ENCODE measurements at places on chromosomes 1 and 21.
A peak's percentile ranks its signal among the peaks of the same experiment; 100 is the strongest.

GRCh38 chr1:39564941-39565340 lies 11.6 kb downstream of the PABPC4 start:
- DNase-seq: no peak

DNA sequence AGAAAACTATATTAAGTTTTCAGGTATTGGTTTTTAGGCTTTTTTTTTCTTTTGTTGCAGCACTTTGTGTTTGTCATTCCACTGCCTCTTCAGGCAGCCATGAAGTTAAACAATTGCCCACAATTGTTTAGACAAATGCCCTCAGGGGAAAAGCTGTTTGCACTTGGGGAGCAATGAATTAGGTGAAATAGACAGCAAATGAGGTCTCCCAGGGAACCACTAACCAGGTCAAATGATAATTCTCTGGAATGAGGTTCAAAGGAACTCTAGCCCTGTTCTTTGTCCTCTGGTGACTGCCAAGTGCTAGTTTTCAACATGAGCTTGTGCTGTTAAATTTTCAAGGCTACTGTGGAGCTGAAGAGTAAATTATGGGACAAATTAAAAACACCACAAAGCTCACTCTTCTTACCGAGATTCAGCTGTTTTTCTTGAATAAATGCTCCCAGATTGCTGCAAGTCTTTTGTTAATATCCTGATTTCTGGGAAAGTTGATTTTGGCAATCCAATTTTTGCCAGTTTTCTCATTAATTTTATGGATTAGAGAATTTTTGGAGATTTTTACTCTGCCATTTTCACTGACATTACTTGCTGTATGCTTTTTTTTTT lies 15.1 kb upstream of the MAB21L3 start:
- DNase-seq: no peak

DNA sequence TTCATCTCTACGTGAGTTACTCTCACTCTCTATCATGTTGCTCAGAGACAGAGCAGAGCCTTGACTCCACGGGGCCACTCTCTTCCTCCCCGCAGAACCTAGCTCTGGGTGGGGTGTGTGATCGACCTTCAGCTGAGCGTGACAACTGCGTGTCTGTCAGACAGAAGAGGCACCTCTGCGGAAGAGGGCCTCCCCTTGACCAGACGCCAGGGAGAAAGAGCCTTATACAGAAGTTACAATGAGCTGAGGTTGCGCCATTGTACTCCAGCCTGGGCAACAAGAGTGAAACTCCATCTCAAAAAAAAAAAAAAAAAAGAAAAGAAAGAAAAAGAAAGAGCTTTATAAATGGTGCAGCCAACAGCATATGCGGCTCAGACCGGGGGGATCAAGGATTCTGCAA lies 22.9 kb downstream of the SYT2 start:
- no peak for DNase-seq

- no peak for DNase-seq
Observed at GRCh38 chr1:154418062-154418921, 13.1 kb downstream of the IL6R start.

GRCh38 chr21:26795866-26796329 lies 49.3 kb downstream of the ADAMTS1 start:
- peak; percentile 64 for DNase-seq

DNA sequence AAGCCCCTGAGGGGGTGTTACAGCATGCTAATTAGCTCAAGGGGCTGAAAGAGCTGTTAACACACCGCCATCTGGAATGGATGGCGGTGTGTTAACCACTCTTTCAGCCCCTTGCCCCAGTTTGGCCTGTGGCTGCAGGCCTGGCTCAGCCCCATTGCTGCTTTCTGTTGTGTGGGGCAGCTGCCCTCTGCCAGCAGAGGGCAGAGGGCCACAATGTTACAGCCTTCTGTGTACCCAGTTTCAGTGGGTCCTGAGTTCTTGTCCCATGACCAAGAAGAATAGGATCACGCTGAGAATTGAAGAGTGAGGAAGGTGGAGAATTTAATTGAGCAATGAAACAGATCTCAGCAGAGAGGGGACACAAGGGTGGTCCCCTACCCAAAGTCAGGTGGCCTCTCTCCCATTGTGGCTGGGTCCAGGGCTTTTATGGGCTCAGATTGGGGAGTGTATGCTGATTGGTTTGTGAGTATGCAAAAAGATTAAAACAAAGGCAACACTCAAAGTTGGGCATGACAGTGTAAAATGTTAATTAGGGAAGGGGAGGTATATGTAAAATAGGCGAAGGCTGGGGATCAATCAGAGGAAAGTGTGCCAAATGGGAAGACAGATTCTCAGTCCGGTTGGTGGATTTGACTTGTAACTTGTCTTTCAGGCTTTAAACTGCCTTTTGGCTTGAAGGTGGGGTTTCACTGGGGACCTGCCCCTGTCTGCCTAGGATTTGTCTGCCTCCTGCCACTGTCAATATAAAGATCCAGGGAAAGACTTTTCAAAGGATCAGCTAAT lies 142.2 kb downstream of the RABGAP1L start:
- DNase-seq: no peak

DNA sequence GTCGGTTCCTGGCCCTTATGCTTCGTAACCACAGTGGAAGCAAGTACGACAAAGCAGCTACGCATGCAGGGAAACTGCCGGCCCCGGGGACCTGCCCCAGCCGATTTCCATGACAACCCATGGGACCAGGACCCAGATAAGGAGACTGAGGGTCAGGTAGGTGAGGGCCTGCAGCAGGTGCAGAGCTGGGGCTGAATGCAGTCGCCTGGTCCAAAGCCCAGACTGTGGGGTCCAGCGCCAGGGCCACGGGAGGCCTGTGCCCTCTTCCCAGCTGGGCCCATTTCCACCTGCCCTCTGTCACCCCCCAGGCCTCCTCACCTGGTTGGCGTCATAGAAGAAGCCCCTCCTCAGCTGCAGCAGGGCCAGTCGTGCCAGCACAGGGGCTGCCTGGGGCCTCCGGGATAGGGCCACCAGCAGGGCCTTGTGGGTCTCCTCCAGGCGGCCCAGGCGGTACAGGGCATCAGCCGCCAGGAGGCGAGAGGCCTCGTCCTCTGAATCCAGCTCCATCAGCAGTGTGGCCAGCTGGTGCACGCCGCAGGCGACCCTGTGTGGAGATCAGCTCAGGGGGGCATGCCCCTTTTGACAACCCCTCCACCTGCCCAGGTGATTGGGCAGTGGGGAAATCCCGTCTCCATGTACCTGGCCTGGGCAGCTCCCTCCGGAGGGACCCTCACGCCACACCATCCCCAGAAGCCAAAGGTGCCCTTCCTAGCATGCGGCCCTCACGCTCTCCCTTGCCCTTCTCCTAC lies 14.2 kb downstream of the TTC34 start:
- DNase-seq: peak; percentile 16

- peak; percentile 96 for DNase-seq
Observed at GRCh38 chr1:25232027-25232865, at the start of gene SYF2. Gene SYF2, minus strand, starts transcription at chr1:25232502. Its CDS starts 35 bp downstream, at chr1:25232467.

DNA sequence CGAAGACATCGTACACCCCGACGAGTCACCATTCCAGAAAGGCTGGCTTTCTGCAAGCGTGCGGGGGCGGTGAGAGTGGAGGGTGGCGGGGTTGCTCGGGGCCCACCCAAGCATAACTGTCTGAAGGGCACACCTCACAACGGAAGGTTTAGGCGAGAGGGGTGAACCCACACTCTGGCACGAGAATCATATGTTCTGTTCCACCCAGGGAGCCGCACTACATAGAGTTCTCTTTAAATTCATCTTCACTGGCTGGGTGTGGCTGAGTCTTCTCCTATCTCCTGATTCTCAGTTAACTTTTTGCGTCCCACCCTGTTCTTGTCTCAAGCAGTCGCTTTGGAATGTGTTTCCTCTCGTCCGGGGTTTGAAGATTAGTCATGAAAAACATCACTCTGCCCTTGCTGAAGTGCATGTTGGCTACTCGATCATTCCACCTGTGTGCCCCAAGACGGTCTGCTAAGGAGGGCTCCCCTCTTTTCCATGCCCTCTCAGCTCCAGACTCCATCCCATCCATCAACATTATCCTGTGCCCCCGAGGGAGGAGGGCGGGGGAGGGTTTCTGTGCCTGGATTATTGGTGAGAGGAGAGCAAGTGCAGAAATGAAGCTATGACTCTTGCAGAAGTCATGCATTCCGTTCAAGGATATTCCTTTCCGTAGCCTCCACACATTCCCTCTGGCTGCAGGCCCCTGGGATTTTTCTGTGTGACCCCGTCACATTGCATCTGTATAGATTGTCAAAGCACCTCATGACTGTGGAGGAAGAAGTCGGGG lies 53.5 kb upstream of the CD34 start:
- DNase-seq: no peak

GRCh38 chr1:199042193-199042592 lies 403.4 kb downstream of the PTPRC start:
- no peak for DNase-seq

DNA sequence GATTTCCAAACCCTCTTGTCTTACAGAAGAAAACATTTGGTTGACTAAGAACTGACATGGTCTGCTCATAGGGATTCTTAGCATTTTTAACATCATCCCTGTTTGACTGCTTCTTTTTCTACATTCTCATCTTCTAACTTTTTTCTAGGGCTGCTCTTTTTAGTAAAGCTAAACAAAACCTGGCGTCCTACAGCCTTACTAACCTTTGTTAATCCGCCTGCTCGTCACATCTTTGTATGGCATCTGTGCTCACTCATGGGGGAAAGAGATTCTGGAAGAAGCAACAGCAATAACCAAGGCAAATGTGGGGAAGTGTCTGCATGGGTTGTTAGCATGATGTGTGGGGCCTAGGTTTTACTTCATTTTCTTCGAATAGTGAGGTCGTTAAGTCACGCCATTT lies 92.0 kb downstream of the KIF1B start:
- DNase-seq: no peak

DNA sequence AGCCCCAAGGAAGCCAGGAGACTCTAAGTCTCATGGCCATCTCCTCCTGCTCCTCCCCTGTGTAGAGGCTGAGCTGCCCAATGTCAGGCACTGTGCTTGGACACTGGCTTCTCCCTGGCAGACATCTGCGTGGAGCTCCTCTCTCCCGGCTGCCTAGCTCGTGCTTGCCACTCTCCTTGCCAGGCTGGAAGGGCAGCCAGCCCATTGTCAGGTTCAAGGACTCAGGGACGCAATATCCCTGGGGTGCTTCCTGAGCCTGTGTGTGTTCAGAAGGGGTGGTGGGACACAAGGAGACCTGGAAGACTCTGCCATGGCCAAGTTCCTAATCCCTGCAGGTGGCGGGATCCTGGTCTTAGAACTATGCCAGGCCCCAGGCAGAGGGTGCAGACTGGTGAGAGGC lies 65.4 kb upstream of the PARP1 start:
- DNase-seq: no peak

DNA sequence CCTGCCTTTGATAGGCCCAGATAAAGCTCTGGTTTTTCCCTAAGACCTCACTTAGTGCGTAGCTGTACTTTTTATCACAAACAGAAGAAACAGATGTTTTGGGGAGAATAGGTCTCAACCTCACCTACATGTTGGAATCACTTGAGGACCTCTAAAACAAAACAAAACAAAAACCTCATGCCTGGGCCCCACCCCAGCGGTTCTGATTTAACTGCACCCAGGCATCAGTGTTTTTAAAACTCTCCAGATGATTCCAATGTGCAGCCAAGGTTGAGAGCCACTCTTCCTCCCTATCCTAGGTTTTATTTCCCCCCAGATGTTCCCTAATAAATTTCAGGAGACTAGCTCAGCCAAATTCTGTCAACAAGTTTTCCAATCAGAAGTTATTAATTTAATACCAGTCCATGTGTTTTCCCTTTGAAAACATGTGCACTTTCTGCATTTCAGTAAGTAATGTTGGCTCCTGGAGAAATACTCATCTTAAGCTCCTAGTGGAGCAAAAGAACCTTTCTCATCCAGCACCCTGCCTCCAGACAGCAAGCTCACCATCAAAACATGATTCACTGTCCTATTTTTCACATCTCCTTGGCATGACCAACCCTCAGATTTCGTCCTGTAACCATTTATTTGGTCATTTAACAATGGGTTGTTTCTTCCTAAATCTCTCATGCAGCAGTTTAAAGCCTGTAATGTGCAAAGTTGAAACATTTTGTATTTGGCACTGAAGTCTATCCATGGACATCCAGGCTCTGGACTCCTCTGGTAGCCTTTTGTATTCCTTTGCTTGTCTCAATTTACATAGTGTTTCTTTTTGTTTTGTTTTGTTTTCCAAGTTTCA lies 27.5 kb downstream of the LRRC8C start:
- peak; percentile 40 for DNase-seq

- no peak for DNase-seq
Observed at GRCh38 chr1:179178183-179178582, 51.3 kb downstream of the ABL2 start.

- no peak for DNase-seq
Observed at GRCh38 chr1:96842215-96842614, 120.6 kb downstream of the PTBP2 start.

GRCh38 chr1:246454655-246455054 lies 52.4 kb downstream of the SMYD3 start:
- no peak for DNase-seq

GRCh38 chr1:210143465-210144062 lies 89.0 kb upstream of the SERTAD4 start:
- DNase-seq: peak; percentile 76

GRCh38 chr1:226063977-226064815 lies 1.7 kb downstream of the H3-3A start:
- no peak for DNase-seq

DNA sequence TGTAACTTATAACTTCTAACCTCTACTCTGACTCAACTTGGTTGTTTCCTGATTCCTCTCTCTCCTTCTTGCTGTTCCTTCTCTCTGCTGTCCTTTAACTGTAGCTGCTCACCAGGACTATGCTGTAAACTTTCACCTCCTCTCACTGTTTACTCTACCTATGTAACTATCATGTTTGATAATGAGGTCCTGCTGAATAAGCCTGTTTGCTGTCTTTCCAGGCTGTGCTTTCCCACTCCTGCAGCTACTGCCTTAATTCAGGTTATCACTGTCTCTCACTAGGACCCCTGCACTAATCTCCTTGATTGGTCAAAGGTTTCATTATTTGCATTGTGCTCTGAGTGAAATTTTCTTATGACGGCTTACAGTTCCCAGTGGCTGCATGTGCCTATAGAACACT lies 633.9 kb upstream of the PTBP2 start:
- no peak for DNase-seq

GRCh38 chr1:154174654-154175053 lies 17.2 kb downstream of the TPM3 start:
- no peak for DNase-seq

DNA sequence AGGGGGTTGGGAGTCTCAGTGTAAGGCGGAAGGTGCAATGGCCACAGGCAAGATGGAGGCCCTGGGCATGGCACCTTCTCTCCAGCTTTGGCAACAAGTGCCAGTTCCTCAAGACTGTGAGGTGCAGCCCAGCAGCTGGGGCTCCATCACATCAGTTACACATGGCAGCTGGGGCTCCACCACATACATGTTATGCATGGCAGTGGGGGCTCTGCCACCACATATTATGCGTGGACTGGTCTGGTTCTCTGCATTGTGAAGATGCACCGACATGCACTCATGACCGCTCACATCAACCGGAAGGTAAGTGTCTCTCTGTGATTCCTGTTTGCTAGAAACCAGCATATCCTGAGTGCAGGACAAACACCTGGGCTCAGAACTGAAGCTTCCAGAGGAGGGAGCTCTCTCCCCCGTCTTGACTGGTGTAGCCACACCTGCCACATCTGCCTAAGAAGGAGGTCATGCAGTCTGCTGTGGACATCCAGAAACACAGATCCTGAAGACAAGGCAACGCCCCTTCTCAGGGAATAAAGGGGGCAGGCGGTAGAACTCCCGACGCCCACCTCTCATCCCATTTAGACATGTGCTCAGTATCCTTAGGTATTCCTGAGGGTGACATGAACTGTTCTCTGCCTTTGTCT lies 104.1 kb upstream of the TMPRSS2 start:
- DNase-seq: no peak

GRCh38 chr1:241596633-241597032 lies 43.5 kb downstream of the CHML start:
- no peak for DNase-seq
